Psoas muscle (tissue), 8 donors: ENCODE measurements at places on chromosomes 11 and 22. TPM values are rescaled to one million over a fixed set of nuclear protein-coding genes. Genes with fewer than 3 reads are reported as not detected.

Gene FOLH1
- total RNA-seq, result 0.67 TPM

GRCh38 chr11:130137999-130138398 lies 21.6 kb upstream of the ST14 start:
- no peak for DNase-seq

- no peak for DNase-seq
Measured at GRCh38 chr22:28299309-28299708, 380.3 kb upstream of the PITPNB start.

GRCh38 chr22:45612940-45613339 lies 58.7 kb upstream of the ATXN10 start:
- DNase-seq, result peak; percentile 64

GRCh38 chr22:38950527-38951295 lies 6.7 kb upstream of the APOBEC3A start:
- DNase-seq, result no peak

Gene SLC5A1
- total RNA-seq, result 0.26 TPM

DNA sequence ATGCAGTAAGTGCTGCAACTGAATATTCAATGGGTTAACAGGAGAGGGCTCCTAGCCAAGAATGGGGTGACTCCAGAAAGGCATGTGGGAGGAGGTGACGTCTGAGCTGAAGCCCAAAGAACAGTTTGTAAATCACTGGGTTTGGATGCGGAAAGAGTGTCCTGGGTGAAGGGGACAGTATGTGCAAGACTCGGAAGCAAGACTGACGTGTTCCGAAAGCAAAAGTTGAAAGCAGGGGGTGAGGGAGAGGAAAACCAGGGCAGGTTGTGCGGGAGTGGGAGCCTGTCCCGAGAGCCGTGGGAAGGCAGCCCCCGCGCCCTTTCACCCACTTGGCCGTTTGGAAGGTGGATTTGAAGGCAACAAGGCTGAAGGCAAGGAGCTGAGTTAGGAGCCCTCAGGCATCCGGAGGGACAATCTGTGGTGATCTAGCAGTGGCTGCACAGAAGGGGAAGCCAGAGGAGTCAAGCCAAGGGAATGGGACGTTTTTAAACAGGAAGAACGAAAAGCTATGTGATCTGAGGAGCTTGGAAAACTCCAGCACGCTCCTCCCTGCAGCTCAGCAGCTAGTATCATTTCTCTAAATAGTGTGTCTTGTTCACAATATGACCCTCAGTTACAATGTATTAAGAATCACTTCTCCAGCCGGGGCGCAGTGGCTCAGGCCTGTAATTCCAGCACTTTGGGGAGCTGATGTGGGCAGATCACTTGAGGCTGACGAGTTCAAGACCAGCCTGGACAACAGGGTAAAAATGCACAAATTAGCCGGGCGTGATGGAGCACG lies 7.7 kb downstream of the SLC25A18 start:
- peak; percentile 95 for DNase-seq

GRCh38 chr11:47847537-47847891 lies 636 bp downstream of the NUP160 start:
- DNase-seq, result no peak

GRCh38 chr11:80451105-80451504 lies 1010.3 kb upstream of the TENM4 start:
- no peak for DNase-seq

DNA sequence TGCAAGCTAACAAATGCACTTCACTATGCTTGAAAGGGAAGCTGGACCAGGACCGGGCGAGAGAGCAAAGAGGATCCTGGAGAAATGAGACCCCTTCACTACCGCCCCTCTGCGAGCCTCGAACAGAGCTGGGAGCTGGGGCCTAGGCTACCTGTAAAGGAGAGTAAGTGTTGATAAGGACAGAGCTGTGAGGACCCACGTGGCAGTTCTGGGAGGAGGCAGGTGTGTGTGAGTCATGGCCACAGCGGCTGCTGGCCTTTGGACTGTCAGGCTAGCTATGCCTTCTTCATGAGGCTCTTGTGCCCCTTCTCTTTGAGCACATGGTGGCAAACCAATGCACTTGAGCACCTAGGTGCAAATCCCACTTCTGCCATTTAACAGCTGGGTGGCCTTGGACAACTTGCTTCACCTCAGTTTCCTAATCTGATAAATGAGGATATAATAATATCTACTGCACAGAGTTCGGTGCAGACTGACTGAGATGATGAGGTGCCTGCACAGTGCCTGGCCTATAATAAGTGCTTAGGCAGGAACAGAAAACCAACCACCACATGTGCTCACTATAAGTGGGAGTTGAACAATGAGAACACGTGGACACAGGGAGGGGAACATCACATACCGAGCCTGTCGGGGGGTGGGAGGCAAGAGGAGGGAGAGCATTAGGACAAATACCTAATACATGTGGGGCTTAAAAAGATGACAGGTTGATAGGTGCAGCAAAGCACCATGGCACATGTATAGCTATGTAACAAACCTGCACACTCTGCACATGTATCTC lies 35.3 kb upstream of the KCNJ11 start:
- no peak for DNase-seq

Gene USP2
- 75.8 TPM for total RNA-seq

- DNase-seq, result no peak
Measured at GRCh38 chr11:113286509-113287497, 27.6 kb upstream of the TTC12 start.

DNA sequence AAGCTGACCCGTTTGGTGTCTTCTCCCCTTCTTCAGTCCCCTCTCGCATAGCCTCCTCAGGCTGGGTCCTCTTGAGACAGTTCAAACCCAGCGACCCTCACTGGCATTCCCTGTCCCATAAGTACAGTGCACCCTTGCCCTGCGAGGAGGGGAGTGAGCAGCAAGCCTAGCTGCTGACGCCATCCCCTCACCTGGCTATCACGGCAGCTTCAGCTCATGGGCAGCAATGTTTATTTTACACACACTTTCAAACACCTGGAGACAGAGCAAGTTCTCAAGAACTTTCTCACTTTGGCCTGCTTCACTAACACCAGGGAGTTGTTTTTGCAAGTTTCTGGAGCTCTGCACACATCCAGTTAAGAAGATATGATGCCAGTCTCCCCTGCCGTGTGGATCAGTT lies 189.6 kb upstream of the E2F8 start:
- DNase-seq, result no peak

- DNase-seq, result no peak
Measured at GRCh38 chr11:1442163-1442562, 44.4 kb downstream of the MOB2 start.

DNA sequence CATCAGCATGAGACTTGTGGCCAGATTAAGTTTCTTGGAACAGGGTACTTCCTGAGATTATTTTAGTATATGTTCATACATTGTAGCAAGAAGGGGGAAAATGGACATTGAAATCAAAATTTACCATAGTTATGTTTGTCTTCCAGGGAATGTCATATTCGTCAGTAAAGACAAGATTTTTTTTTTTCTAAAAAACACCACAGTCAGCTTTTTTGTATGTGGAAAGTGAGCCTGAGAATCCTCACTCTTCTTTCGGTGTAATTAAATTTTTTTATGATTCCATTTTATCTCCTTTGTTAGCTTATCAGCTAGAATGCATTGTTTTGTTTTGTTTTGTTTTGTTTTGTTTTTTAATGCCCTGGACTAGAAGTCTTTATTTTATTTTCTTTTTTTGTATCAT lies 31.5 kb upstream of the LIPT2 start:
- DNase-seq, result no peak

DNA sequence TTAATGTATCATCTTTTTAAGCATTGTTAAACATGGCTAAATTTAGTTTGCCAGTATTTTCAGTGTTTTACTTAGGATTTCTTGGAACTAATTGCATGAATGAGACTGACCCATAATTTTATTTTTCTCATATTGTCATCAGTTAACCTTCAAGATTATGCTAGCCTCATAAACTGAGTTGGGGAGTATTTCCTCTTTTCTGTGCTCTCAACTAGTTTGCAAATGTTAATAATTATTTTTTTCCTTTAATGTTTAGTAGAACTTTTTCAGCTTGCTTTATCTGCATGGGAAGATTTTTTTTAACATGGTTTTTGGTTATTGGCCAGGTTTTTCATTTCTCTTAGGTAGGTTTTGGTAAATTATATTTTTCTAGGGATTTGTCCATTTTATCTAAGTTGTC lies 235.4 kb upstream of the SESN3 start:
- no peak for DNase-seq

GRCh38 chr11:130675371-130675821 lies 227.0 kb downstream of the ADAMTS15 start:
- peak; percentile 92 for DNase-seq

GRCh38 chr11:119723243-119723951 lies 5.6 kb downstream of the NECTIN1 start:
- DNase-seq, result no peak

Gene GSTT2
- total RNA-seq, result not detected

DNA sequence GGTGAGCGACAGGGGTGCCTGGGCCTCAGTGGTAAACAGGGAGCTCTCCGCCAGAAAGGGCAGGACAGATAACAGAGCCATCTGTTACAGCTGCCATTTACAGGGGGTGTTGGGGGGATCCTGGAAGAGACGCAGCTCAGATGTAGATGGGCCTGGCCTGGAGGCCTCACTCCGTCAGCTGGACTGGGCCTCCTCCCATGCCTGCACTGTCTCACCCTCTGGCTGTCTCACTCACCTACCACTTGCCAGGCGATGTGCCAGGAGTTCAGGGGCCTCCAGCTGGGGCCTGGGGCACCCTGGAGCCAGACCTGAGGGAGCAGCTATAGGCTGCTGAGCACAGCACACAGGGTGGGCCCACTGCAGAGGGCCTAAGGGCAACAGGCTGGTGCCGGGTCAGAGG lies 16.3 kb upstream of the SUSD2 start:
- DNase-seq, result no peak

DNA sequence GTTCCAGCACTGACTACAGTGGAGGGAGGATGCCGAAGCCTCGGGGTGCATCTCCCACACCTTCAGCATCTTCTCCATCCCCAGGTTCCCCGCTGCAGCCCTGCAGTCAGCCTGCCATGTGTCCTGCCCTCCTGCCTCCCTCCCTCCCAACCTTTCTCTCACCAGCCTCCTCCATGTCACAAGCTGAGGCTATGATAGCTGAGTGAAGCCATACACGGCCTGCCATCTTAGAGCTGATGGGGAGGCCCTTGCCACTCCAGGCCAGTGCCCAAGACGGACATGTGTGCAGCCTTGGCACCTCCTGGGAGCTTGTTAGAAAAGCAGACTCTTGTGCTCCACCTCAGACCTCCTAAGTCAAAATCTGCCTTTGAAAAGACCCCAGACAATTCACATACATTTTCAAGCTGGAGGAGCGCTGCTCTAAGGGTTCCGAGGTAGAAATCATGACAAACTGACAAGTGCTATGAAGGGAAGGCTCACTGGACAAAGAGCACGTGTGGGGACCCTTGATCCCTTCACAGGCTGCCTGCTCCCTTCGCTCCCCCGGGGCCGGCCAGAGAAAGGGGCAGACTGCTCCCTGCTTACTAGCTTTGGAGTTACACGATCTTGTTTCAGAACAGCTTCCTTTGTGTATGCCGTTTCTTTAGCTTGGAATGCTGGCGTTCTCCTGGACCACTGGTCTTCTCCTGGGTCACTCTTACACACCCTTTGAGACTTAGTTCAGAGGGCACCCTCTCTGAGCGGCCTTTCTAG lies 123.9 kb downstream of the ST3GAL4 start:
- no peak for DNase-seq

Gene SCUBE1
- total RNA-seq, result 0.04 TPM

Gene GGTLC2
- not detected for total RNA-seq

DNA sequence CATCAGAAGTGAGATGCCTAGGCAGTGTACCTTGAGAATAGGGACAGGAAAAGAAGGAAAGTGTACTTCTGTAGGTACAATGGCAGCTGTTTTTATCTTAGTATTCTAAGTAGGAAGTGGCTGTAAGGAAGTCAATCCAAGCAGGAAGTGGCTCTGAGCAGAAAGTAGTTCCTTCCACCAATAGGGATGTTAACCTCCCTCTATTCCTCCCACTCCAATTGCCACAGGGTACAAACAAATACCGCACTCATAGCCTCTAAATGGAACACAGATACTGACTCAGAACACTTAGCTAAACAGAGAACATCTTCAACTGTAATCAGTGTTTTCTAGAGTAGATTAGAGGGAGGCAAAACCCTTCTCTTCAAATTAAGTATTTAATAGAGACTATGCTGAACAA lies 10.6 kb downstream of the LRRC55 start:
- DNase-seq, result no peak
